DMS79 treated with DMSO at 0.1 percent for 48 hours (cell line): ENCODE measurements at places on chromosomes 11 and 22.
A peak's percentile ranks its signal among the peaks of the same experiment; 100 is the strongest.

DNA sequence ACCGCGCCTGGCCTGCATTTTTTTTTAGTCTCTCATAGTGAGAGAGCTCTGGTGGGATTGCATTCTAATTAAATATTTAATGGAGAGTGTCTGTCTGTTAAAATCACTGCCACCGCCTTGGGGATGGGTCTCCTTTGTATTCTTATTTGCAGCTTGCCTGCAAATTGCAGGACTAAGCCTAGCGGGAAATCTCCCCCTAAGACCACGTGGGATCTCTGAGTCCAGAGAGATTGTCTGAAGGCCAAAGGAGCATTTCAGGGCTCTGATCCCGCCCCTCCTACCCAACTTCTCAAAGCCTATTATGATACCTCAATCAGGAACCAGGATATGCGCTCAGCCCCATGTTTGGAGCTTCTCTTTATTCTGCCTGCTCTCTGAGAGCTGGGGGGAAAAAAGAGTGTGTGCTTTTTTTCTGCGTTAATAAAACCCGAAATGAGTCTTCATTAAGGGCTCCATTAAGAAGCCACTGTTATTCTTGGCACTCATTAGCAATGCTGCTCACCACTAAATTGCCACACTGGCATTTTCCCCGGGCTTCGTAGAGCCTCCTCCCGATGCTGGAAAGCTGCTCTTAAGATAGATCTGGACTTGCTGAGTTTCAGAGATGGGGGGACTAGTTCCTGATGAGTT lies 92.9 kb upstream of the THY1 start:
- peak; percentile 56 for DNase-seq

- DNase-seq: no peak
Measured at GRCh38 chr11:72433455-72434036, 785 bp downstream of the CLPB start.

- DNase-seq: no peak
Measured at GRCh38 chr11:17185938-17186337, 21.8 kb downstream of the PIK3C2A start.

DNA sequence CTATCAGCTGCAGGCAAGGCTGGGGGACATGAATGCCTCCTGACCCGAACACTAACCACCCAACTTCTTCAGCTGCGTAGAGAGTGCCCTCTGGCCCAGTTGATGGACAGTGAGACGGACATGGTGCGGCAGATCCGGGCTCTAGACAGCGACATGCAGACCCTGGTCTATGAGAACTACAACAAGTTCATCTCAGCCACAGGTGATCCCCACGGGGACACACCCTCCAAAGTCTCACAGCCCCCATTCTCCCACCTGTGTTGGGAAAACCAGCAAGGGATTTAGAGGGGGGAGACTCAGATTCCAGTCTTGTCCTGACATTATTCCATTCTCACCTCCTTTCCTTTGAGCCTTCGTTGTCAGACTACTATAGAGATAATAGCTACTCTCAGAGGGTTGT lies 912 bp downstream of the VPS51 start:
- DNase-seq: no peak

DNA sequence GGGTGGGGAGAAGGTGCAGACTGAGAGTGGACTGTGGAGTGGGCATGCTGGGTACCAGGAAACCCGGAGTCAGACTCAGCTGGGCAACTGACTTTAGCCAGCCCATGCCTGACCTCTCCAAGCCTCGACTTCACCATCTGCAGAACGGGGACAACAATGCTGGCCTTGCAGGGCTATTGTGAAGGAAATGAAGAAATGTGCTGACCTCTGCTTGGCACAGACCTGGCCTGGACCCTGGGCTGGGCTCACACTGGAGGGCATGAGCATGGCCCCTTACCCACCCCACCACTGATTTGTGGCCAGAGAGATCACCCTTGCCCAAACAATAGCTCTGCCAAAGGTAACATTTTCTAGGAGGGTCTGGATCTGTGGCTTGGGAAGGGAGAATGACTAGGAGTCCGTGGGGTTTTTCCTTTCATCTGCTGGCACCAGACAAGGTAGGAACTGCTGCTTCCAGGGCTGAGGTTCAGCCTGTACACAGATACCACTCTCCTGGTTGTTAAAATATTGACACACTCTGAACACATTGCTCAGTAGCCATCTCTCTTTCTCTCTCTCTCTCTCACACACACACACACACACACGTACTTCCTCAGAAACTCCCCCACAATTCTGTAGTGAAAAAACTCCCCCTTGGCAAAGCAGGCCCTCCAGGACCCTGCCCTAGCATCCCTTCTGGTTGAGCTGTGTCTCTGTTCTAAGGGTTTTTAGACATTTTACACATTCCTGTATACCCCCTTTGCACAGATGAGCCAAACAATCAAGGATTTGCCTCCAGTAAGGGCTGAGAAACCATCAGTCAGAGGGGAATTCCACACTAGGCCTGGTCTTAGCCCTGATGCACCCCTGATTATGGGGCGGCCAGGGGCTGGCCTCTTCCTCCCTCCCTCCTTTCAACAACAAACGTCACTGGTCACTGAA lies 1.0 kb downstream of the MOGAT2 start:
- no peak for DNase-seq

- peak; percentile 45 for DNase-seq
Measured at GRCh38 chr11:75298191-75298975, 53.1 kb downstream of the ARRB1 start.

DNA sequence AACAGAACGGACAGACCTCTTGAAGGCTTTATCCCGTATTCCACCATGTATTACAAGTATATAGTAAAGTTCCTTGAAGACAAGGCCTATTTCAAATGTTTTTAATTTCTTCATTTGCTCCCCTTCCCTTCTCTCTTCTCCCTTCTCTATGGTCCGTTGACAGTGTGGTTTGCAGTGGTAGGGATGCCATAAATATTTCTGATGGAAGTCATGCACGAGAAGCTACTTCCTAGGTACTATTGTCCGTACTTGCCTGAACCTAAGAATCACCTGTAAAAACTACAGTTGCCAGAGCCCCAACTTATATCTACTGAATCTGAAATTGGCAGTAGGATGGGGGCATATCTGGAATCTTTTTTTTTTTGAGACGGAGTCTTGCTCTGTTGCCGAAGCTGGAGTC lies 2.8 kb downstream of the PISD start:
- DNase-seq: no peak

- DNase-seq: no peak
Measured at GRCh38 chr11:45580399-45580798, 85.0 kb downstream of the CHST1 start.
